Vagina (tissue), 2 donors: ENCODE measurements at places on chromosomes 16 and 17.

- DNase-seq: no peak
Measured at GRCh38 chr17:39624313-39624712, 2.4 kb upstream of the PPP1R1B start.

DNA sequence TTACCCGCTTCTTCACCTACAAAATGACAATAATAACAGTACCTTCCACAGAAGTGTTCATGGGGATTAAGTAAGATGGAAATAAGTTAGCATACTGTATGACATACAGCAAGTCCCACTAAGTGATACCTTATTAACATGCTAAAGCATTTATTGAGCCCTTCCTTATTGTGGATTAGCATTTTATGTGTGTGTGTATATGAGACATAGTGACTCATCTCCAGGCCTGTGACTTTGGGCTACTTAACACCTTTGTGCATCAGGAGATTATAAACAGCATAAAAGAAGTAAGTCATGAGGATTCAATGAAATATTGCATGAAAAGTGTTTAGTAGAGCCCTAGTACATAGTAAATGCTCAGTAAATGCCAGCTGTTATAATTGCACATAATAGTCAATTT, 52.9 kb downstream of the CA10 start:
- no peak for DNase-seq

DNA sequence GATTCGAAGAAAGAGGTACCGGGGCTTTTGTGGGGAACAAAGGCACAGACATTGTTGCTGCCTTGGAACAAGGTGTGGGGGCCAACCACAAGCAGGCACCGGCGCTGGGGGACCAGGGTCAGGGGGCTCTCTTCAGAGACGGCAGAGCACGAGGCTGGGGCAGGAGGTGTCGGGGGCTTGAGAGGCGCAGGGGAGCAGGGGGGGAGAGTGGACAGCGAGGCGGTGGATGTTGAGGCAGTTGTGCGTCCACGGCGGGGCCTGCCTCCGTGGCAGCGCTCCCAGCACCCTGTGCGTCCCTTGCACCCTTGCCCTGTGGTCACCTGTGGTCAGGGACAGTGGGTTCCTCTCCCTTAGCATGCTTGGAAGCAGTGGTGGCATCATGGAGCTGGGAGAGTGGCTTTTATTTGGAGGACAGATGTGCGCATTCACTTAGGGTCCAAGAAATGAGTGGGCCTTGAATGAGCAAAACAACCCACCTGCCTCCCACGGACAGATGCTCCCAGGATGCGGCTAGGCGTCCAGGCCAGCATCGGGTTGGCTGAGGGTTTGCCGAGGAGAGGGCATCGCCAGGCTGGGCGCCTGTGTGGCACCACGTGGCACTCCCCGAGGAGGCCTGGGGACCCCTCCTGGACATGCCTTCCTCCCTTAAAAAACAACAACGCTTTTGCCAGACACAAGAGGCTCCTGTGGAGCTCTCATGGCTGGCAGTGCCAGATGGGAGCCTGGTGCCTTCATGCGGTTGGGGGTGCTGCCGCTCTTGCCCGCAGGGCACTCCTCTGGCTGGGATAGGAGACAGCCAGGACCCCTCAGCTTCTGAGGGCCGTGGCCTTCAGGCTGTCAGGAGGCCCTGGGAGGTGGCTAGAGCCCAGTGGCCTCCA, 113.0 kb downstream of the BANP start:
- no peak for DNase-seq

DNA sequence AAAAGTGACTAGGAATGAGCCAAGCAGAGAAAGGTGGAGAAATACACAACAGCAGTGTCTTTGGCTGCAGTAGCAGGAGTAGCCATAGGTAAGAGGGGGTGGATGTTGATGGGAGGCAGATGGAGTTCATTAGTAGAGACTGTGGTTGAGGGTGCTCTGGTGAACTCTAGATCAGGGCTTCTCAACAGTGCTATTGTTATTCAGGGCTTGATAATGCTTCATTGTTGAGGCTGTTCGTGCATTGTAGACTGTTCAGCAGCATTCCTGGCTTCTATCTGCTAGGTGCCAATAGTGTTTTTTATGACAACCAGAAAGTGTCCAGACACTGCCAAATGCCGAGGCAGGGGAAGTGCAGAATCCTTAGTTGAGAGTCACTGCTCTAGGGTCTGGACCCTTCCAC, 3.6 kb downstream of the ALKBH5 start:
- DNase-seq: no peak

DNA sequence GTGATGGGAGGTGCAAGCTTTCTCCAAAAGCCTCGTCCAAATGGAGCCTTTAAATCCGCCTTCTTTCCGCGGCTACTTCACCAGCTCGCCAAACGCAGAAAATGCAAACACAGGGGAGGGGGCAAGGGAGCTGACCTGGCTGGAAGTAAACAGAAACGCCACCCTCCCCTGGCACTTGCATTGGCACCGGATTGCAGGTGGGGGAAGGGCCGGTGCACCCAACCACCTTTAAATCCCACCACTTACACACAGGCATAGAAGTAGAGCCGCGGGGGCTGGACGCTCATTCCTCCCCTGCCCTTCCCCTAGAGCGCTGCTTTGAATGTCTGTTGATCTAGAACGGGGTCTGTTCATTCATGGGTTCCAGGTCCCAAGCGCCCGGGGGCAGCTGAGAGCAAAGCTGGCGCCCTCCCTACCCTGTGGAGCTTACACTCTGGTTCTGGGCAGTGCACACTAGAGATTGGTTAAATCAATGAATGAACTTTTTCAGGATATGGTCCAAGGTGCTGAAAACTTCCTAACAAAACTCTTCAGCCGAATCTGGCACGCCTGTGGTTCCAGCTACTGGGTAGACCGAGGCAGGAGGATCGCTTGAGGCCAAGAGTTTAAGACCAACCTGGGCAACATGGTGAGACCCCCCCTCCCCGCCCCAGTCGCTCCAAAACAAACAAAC, 920 bp upstream of the ZCCHC14 start:
- no peak for DNase-seq

DNA sequence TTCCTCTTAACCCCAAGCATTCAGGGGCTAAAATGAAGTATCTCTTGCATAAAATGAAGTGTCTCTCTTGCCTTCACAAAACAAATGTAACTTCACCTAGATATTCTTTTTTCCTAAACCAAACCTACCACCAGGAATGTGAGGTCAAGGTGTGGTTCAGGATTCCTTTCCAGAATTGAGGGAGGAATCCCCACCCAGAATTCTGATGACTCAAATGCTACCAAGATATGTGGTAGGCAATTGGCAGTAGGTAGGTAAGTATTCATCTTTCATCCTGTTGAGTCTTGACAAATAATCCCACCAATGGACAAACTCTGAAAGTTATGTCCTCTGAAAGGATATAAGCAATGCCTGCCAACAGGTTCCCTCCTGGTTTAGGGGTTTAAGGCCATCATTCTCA, 26.2 kb downstream of the TRIM16 start:
- DNase-seq: no peak

DNA sequence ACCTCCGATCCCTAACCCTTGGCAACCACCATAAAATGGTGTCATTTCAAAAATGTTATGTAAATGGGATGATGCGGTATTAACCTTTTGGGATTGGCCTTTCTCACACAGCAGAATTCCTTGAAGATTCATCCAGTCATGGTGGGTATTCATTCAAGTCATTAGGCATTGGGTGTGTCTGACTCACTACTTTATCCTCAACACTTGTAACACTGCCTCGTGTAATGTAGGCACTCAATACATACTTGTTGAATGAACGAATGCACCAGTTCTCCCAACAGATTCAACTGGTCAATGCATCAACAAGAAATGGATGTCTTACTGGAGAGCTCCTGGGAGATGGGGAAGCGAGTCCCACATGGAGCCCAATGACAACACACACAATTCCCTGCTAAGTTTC, 21.8 kb upstream of the GAN start:
- DNase-seq: no peak

- no peak for DNase-seq
Measured at GRCh38 chr16:88965826-88966480, 11.1 kb downstream of the CBFA2T3 start.

DNA sequence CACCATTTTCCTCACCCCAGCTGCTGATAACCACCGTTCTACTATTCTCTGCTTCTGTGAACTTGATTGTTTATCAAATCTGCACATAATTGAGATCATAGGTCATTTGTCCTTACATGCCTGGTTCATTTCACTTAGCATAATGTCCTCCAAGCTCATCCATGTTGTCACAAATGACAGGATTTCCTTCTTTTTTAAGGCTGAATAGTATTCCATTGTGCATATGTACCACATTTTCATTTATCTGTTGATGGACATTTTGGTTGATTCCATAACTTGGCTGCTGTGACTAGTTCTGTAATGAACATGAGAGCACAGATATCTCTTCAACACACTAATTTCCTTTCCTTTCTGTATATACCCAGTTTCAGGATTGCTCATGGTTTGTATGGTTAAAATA, 225.3 kb upstream of the TBX2 start:
- DNase-seq: no peak

DNA sequence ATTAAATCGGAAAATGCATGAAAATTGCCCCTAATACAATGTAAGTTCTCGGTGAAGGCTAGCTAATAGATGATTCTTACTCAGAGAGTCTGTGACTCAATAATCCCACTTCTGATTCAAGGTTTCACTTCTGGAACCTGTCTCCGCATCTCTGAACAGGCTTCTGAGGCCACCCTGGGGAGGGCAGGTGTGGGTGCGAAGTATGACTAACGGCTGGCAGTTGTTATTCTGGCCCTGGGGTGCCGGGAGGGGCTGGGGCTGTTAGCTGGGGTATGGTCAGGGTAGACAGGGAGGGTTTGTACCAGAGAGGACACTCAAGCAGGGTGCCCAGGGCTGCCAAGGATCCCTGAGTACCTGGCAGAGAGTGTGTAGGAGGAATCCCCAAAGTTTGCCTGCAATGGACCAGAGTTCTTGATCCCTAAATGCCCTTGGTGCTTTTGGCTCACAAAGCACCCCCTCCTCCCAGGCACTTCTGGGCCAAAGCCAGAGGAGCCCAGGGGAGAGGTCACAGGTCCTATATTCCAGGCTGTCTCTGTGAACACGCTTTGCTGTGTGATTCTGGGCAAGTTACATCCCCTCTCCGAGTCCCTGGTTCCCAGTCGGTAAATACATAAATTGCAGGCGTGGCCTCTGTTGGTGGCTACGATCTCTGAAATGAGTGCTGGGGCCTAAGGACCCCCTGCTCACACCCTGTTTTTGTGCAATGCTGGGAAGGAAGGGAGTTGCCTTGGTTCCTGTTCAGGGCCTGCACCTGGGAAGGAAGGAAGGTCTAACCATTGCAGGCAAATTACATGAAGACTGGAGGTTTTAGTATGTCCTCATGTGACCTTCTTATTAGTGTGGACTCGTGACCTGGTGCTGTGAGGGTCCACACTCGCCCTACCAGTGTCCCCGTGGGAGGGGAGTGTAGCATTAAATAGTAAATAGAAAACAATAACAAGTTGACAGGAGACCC, 49.9 kb upstream of the CPNE2 start:
- DNase-seq: no peak

GRCh38 chr16:11668623-11669379, 546 bp downstream of the SNN start:
- no peak for DNase-seq

GRCh38 chr17:74082886-74083285, 120.6 kb upstream of the RPL38 start:
- DNase-seq: no peak

DNA sequence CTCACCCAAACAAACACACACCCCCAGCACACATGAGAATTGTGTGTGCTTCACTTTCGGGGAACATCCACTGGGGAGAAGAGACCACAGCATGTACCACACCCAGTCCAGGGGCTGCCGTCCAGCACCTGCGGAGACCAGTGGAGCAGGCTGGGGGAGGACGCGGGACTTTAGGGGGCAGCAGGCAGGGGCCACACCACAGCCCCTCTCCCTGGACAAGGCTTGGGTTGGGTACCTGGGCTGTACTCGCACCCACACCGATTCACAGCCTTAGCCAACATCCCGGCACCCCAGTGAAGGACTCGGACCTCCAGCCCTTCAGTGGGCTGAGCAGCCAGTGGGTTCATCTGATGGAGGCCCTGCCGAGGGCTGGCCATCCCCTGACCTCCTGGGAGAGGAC, 63.3 kb downstream of the RBFOX3 start:
- DNase-seq: no peak

DNA sequence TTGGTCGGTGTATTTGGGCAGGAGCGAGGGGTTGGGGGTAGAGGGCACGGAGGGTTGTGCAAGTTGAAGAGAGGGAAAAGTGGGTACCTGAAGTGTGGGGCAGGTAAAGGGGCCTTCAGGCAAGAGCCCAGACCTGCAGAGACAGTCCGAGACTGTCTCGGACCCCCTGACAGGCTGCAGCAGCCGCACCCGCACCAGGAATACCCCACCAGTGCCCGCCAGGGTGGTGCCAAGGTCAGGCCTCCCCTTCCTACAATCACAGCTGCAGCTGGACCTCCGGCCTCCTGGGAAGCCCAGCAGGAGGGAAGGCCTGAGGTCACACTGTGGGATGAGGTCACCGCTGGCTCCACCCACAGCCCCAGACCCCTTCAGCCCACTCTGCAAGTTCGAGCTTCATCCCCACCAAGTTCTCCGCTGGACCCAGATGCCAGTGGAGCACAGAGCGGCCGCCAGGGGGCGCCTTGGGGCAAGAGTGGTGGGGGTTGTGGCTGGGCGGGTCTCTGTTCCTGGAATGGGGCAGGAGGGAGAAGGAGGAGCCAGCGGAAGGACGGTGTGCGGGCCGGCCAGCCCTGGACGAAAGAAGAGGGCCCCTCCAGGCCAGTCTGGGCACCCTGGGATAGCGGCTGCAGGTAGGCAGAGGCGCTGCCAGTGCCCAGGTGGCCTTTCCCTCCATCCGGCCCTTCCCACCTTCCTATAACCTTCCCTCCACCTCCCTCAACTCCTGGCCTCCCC, at the start of gene HSD3B7:
TSS of gene HSD3B7 (plus strand) at position 539 of the 732 bp plus-strand sequence. CDS start 452 bp downstream, outside the sequence.
- DNase-seq: peak; percentile 90

GRCh38 chr17:48757524-48757961, 29.0 kb upstream of the HOXB13 start:
- DNase-seq: no peak

GRCh38 chr17:78912082-78912481, 9.1 kb upstream of the CEP295NL start:
- DNase-seq: no peak

DNA sequence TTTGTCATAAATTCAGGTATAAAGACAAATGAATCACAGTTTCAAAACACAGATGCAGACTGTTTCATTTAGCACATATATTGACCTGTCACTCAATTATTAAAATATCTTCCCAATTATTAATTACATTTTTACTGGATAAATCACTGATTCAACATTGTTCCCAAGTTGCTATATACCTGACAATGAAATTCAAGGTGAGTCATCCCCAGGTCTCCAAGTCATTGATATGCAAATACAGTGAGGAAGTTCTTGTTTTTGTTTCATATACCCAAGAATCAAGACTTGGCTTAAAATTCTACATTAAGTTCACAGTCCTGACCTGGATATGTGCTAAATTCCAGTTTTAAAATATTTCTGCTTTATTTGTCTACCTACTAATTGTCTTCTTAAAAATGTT, 599.3 kb upstream of the PSMD7 start:
- no peak for DNase-seq
